ENCODE measurements at places on chromosomes 1 and 21. TPM values are rescaled to one million over a fixed set of nuclear protein-coding genes. Genes with fewer than 3 reads are reported as not detected.

The ZNF683 gene
- total RNA-seq = 0.27 TPM

The OR2T33 gene
- total RNA-seq = not detected

The EDEM3 gene
- total RNA-seq = 11.5 TPM

The TMEM269 gene
- 0.32 TPM for total RNA-seq

The DNASE2B gene
- total RNA-seq = not detected

The S100A1 gene
- not detected for total RNA-seq

The MSH4 gene
- 0.22 TPM for total RNA-seq

The CTXND2 gene
- not detected for total RNA-seq

All from activated naive CD8-positive, alpha-beta T cell treated with anti-CD3 and anti-CD28 coated beads for 36 hours (primary cell).